NCI-H524 treated with DMSO at 0.1 percent for 48 hours (cell line): ENCODE measurements at places on chromosomes 2 and 18.

- DNase-seq = no peak
These were observed 34.8 kb downstream of the SDC1 start for GRCh38 chr2:20190170-20190569.

DNA sequence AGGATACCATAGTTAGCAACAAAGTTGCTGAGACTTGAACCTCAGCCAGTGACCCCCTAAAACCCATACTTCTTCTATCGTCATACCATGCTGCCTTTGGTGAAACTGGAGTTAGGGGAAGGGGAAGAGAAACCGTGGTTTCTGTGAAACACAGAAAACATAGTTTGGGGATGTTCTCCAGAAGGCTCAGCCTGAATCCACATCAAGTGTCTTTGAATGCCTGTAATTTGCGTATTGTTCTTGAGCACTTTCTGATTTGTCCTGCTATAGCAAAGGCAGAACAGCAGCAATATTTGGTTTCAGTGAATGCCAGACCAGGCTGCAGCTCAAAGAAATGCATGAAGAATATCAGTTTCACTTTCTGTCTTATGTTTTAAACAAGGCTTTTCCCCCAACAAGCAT lies 258.7 kb downstream of the TTC32 start:
- DNase-seq = no peak

DNA sequence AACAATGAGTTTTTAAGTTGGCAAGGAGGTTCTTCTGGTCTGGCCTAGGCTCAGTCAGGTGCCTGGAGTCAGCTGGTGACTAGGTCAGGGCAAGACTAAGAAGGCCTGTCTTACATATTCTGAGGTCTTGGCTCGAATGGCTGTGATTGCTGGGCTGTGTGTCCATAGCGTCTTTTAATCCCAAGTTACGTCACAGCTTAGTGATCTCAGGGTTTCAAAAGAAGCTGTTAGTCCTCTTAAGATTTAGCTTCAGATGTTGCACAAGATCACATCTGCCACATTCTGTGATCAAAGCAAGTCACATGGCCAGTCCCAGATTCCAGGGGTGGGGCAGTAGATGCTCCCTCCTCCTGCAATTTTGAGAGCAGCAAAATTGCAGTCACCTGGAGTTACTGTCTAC lies 61.3 kb downstream of the PKP4 start:
- peak; percentile 36 for DNase-seq

GRCh38 chr2:157290525-157290924 lies 33.0 kb downstream of the GALNT5 start:
- DNase-seq = no peak

DNA sequence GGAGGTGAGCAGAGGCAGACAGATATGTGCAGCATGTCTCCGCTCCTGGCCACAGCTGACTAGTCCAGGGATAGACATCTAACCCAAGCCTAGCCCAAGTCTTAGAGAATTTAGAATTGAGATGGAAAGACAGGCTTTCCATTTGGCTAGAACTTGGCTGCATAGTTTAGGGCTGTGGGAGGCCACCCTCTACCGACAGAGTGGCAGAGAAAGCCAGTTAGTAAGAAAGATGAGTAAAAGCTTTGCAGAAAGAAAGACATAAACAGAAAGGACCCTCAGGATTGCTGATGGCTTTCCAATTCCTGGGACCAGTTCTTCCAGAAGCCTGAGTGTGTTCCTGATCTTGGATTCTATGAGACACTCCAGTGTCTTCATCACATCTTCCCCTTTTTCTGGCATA lies 62.1 kb downstream of the DYM start:
- DNase-seq = no peak

DNA sequence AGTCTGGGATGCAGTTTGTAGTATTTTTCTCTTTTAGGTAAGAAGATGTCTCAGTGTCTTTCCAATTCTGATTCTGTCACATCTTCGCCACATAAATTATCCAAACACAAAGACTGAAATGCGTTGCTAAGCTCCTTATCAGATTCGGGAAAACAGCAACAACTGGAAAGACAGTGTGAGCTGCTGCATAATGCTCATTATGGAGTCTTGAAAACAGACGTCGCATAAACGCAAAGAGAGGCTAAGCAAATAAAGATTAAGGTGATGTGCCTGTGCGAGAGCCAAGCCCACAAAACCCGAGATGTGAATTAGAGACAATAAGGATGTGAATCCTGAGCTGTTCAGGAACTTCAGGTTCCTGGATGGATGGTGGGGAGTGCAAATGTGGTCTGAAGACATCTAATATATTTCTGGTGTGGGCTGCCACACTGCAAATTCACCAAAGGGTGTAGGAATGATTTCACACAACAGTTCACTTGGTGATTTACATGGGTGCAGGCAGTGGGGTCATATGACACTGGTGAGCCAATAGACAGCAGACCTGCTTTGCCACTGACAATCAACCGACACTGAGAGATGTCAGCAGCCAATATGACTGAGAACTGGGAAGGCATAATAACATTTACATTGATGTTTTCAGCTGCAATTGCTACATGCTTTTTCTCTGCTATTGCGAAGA lies 195.8 kb downstream of the MTX2 start:
- peak; percentile 38 for DNase-seq

- DNase-seq = peak; percentile 86
These were observed at the start of gene INO80B for GRCh38 chr2:74454654-74455511. INO80B (plus strand) TSS chr2:74455087; CDS start chr2:74455117, 30 bp downstream.

GRCh38 chr18:75691483-75691882 lies 264.0 kb upstream of the SMIM21 start:
- DNase-seq = no peak

- DNase-seq = peak; percentile 96
These were observed 33.1 kb upstream of the TTC39C start for GRCh38 chr18:23981369-23981980.

- DNase-seq = no peak
These were observed 78.6 kb downstream of the SCG2 start for GRCh38 chr2:223523551-223524001.

DNA sequence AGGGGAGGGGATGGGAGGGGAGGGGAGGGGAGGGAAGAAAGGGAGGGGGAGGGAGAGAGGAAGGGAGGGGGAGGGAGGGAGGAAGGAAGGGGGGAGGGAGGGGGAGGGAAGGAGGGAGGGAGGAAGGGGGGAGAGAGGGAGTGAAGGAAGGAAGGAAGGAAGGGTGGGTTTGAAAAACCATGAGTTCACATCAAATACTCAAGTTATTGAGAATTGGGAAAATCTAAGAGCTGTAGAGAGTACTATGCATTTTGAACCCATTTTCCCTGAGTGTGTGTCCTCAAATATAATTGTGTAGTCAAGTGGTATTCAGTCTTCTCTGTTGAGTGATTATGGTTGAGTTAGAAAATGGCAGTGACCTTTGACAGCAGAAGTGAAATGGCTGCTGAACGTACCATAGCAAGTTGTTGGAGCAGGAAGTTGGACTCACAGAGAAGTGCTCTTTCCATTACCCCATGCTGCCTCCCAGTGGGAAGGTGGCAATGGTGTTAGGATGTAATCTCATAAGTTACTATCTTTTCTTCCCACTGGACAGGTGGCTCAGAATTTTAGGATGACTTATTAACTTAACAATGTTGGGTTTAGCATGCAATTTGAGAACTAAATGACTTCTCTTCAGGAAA lies 214.6 kb downstream of the SETBP1 start:
- peak; percentile 32 for DNase-seq

DNA sequence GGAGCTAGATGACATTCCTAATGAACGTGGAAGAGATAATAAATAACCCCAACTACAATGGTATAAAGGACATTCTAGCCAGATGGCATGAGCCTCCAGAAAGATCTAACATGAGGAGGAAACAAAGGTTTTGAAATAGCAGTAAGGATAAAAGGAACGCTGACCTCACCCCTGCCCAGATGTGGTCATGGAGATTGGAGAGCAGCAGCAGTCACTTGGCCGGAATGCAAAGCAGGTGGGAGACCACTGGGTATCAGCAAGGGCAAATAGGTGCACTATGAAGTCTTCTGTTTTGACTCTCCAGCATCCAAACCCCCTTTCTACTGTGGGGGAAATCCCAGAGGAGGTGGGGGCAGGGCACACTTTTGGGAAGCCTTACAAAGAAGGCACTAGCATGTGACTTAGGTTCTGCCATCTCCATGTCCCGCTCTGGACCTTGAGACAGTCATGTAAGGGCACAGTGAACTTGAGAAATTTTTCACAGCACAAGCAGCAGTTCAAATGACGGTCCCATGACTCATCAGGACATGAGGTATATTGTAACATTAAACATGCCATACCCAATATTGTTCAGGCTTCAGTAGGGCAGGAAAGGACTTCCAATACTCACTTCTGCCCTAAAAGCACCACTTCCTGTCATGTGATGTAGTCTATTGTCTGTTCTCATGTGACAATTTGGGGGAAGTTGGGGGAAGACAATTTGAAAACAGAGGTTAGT lies 55.2 kb downstream of the METTL4 start:
- no peak for DNase-seq

DNA sequence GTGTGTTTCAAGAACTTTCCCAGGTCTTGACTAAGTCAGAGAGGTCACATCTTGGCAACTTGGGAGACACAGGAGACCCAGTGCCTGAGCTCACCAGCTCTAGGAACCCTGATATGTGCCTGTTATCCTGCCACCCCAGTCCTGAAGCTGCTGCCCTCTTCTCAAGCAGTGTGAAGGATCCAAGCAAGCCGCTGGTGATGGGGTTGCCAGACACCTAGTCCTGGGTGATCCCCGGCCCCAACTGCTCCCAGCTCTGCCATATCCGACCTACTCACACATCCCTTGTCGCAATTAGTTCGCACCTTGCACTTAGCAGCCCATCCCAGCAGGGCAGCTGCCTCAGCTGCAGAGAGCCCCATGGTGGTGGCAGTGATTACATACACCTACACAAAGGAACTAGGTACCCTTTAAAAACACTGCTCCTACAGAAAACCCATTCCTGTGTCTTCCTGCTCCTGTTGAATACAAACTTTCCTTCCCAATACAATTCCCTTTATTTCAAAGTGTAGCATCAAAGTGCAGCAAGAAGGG lies 247.2 kb upstream of the RAB12 start:
- DNase-seq = no peak

DNA sequence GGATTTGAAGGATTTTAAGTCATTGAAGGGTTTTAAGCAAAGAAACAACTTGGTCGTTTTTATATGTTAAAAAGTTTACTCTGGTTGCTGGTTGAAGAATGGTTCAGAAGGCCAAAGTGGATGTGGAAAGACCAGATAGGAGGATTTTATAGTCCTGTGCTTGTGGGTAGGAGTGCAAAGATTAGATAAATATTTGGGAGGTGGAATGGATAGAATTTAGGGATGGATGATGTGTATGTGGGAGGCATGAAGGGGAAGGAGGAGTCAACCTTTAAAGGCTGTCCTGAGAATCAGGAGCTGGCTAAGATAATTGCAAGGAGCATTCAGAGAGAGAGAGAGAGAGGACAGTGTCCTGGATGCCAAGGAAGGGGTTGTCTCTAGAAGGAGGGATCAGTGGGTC lies 190.1 kb upstream of the SPRED2 start:
- DNase-seq = no peak

- no peak for DNase-seq
These were observed 15.0 kb downstream of the CDH20 start for GRCh38 chr18:61348230-61348629.

GRCh38 chr2:100278986-100279385 lies 43.3 kb downstream of the LONRF2 start:
- no peak for DNase-seq

GRCh38 chr2:177772529-177772928 lies 300.0 kb downstream of the PDE11A start:
- DNase-seq = no peak

GRCh38 chr2:112343827-112344585 lies 68.6 kb downstream of the ZC3H6 start:
- DNase-seq = no peak

DNA sequence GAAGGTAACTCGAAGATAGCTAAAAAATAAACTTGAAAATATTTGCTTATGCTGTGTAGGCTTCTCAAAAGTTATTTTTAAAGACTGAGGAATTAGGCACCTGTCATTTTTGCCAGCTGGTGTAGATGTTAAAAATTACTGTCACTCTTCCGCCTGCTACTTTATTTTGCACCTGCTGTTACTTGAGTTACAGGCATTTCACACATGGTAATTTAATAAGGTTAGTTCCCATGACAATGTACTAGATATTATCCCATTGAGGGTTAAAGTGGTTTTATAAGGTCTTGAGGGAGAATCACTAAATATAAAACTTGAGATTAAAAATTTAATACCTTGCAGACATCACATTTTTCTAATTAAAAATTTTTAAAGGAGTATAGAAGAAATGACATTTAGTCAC lies 26.6 kb downstream of the MYL1 start:
- DNase-seq = peak; percentile 65

GRCh38 chr2:27705851-27706622 lies 42.3 kb downstream of the SLC4A1AP start:
- no peak for DNase-seq
